Progenitor cell of endocrine pancreas (in vitro differentiated cells): ENCODE measurements at places on chromosomes 4 and X.

DNA sequence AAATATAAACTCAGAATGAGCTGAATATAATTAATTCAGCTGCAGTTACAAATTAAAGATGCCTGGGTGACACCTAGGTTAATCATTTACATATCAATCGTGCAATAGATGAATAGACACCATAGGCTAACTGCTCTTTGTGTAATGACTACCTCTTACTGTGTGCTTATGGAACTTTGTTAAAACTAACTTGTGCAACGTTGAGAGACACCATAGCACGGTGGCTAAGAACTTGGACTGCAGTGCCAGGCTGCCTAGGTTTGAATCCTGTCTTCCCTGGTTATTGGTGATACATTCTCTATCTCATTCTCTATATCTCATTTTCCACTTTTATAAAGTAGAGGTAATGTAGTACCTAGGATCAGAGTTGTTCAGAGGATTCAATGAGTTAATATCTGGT, 46.9 kb downstream of the SMAD1 start:
- no peak for DNase-seq

GRCh38 chrX:131762802-131763234, 218.9 kb downstream of the OR13H1 start:
- DNase-seq: no peak

DNA sequence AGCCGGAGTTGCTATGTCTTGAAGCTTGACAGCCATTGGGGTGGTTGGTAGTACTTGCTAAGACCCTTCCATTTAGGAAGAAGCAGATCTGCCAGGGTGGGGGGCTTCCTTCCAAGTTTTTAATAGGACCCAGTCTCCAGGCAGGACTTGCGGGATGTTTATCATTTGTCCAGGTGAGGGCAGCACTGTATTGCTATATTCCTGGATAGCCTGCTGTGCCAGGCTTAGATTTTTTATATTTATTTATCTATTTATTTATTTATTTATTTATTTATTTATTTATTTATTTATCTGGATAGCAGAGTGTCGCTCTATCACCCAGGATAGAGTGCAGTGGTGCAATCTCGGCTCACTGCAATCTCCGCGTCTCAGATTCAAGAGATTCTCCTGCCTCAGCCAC, 87.4 kb upstream of the CT45A1 start:
- no peak for DNase-seq

- DNase-seq: no peak
Observed at GRCh38 chrX:143571521-143571920, 54.2 kb upstream of the SPANXN3 start.

GRCh38 chr4:41460641-41461040, 77.3 kb upstream of the LIMCH1 start:
- DNase-seq: no peak

- no peak for DNase-seq
Observed at GRCh38 chr4:41432881-41433280, 105.1 kb upstream of the LIMCH1 start.

- peak; percentile 41 for DNase-seq
Observed at GRCh38 chrX:72245461-72246089, 6.7 kb upstream of the ERCC6L start.

GRCh38 chr4:80054375-80054774, 18.7 kb downstream of the ANTXR2 start:
- DNase-seq: no peak

DNA sequence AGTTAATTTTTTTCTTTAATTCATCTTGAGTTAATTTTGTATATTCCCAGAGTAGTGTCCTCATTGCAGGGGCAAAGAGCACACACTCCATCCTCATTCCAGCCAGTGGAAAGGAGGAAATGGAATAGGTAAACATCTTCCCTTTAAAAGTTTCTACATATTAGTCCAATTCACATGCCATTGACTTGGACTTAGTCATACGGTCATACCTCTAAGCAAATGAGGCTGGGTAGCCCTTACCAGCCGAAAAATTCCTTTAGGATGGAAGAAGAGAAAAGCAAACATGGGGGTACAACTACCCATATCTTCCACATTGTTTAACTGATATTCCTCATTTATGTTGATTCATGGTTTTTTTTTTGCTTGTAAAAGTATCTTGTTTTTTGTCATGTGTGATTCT, 37.4 kb upstream of the NDP start:
- no peak for DNase-seq

DNA sequence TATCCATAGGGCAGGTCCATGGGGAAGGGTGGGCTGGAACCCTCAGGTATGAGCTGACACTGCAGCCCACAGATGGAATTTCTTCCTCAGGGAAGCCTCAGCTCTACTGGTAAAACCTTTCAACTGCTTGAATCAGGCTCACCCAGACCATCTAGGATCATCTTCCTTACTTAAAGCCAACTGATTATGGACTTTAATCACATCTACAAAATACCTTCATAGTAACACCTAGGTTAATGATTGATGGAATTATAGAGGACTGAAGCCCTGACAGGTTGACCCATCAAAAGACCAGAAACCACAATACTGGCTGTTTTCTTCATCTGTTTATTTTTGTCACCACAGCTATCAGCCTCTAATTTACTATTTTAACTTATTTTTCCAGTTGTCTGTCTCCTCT, 188.9 kb upstream of the BOD1L1 start:
- DNase-seq: no peak

DNA sequence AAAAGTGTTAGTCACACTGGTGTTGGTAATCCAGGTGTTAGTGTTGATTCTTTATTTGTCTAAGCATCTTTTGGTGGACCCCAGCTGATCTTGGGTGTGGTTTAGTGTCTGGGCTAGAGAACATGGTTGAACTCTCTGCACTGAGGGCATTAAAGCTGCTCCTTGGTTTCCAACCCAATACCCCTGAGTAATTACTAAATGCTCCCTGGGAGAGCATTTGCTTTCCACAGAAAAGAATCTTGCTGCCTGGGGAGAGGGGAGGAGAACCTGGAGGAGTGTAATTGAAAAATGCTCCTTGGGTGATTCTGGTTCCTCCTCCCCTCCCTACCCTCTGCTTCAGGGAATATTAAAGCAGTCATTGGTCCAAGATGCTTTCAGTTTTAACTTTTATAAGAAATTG, 3.1 kb downstream of the GUCY1B1 start:
- DNase-seq: no peak

DNA sequence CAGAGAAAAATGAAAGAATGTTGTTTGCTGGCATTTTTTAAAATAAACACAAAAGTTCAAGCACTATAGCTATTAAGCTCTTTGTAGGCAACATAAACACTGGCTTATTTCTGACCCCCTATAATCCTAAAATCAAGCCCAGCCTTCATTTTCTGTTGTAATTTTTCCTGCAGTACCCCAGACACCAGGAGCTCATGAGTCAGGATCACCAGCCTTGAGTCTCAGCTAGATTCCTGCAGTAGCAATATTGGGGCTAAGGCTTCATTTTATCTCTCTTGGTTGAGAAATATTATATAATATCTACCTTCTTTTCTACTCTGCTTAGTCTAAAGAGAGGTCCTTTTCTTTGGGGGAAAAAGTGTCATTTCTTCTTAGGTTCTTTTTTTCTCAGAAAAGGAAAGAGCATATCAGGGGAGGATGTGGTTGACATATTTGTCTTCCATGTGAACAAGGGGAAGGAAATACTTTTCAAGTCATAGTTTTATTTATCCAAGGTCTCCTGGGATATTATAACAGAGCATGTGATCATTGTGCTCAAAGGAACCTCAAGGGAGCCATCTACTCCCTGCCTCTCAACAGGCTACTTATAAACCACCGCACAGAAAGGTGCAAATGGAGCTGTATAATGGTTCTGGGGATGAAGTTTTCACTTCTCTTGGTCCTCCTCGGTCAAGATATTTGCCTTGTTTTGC, 678.3 kb upstream of the NR3C2 start:
- DNase-seq: no peak

DNA sequence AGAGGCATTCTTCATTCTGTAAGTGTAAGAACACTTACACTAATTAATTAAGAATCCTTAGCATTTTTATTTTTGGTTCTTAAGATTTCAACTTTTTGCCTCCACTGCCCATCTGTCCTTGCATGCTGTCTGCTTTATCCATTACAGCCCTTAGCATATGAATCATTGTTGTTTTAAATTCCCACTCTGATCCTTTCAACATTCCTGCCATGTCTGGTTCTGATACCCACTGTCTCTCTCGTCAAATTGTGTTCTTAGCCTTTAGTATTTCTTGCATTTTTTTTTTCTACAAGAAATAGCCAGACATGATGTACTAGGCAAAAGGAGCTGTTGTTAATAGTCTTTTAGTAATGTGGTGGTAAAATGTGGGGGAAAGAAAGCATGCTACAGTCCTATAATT, 1360.0 kb downstream of the TECRL start:
- no peak for DNase-seq

DNA sequence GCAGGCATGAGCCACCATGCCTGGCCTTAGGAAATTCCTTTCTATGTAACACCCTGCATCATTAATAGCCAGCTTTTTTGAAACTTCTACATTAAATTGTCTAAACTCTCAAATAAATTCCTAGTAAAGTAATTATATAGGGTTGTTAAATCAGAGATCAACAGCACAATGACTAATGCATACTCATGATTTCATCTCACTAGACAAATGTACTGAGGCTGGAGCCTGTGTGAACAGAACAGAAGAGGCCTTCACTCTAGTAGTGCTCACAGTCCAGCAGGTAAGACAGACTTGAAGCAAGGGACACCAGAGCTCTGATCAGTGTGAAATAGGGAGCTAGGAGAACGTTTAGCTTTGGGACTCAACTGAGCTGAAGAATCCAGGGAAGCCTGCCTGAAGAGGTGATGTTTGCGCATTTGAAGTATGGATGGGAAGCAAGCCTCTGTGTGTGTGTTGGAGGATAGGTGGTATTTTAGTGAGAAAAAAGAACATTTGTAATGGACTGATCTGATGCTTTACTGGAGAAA, 3.9 kb downstream of the ZFP42 start:
- DNase-seq: no peak

DNA sequence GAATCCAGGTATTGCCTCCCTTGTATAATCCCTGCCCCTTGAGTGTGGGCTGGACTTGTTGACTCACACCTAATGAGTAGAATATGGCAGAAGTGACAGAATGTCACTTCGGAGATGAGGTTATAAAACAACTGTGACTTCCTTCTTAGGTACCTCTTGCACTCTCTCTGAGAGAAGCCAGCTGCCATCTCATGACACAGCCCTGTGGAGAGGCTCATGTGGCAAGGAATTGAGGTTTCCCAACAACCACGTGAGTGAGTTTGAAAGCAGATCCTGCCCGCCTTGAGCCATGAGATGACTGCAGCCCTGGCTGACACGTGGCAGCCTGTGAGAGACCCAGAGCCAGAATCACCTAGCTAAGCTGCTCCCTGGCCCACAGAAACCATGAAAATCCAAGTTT, 13.5 kb downstream of the ASB11 start:
- no peak for DNase-seq

GRCh38 chrX:150694738-150695410, 1.7 kb downstream of the MTMR1 start:
- no peak for DNase-seq

DNA sequence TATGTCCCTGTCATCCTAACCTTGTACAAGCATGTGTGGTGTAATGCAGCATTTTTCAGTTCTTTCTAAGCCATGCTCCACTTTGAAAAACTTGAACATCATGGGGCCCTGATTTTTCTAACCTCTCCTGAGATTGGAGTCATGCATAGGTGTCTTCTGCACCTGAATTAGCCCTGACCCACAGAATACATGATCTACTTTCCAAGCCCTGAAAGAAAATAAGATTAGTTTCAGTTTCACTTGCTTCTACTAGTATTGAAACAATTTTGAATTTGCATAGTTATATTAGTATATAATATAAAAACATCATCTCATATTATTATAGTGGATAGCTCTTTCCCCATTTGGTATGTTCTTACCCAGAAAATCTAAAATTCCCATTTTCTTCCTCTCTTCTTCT, 178.2 kb downstream of the HS3ST1 start:
- DNase-seq: no peak

DNA sequence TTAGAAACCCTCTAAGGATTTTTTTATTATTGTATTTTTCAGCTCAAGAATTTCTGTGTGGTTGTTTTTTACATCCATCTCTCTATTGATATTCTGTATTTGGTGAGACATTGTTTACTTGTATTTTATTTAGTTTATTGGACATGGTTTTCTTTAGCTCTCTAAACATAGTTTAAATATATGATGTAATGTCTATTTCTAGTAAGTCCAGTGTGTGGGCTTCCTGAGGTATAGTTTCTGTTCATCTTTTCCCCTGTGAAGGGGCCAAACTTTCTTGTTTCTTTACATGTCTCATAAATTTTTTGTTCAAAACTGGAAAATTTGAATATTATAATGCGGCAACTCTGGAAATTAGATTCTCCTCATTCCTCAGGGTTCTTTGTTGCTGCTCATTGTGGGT, 28.2 kb upstream of the ATRX start:
- DNase-seq: no peak

DNA sequence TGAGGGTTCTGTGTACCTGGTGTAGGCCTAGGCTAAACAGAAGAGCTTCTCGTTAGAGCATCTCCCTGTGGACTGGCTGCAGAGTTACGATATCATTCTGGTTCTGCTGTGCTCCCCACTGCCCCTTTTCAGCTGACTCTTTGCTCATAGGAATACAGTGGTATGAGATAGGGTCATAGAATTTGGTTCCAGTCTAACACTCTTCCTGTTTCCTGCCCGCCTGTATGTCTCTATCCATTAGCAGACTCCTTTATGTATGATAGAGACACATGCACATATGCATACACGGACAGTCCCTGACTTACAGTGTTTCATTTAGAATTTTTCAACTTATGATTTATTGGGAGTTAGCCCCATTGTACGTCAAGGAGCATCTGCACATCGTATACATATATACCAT, 15.3 kb downstream of the RNF4 start:
- no peak for DNase-seq

DNA sequence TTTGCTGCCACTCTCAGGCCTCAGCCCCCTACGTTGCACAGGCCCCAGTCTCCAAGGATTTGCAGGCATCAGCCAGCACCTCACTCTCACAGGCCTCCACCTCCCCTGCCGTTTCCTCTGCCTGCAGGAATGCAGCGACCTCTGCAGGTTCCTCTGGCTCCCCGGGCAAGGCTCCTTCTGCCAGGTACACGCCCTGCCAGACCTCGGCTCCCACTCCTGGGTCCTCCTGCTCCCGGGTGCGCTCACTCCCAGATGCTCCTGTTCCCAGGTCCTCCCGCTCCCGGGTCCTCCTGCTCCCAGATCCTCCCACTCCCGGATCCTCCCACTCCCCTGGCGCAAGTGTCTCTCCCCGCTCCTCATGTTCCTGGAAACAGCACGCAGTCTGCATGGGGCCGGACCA, 144.4 kb upstream of the RADX start:
- no peak for DNase-seq

GRCh38 chr4:32087211-32087610, 1367.0 kb downstream of the PCDH7 start:
- no peak for DNase-seq

DNA sequence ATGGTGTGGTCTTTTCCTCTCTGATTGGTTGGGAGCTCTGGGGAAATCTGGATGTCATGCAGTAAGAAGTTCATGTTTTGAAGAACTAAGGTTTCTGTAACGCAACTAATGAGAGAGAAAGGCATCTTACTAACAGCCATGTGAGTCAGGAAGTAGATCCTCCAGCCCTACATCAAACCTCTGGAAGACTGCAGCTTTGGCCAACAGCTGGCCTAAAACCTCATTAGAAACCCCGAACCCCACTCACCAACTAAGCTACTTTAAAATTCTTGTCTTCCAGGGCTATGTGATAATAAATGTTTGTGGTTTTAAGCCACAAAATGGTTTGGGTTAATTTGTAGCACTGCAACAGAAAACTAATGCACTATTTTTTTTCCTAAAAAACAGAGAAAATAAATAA, 549.0 kb upstream of the GRID2 start:
- DNase-seq: no peak
